Stimulated activated CD4-positive, alpha-beta T cell treated with anti-CD3 and anti-CD28 coated beads, TNF-alpha, amount 100 ng/mL, for 4 hours (primary cell): ENCODE measurements at places on chromosomes 13 and 19.

DNA sequence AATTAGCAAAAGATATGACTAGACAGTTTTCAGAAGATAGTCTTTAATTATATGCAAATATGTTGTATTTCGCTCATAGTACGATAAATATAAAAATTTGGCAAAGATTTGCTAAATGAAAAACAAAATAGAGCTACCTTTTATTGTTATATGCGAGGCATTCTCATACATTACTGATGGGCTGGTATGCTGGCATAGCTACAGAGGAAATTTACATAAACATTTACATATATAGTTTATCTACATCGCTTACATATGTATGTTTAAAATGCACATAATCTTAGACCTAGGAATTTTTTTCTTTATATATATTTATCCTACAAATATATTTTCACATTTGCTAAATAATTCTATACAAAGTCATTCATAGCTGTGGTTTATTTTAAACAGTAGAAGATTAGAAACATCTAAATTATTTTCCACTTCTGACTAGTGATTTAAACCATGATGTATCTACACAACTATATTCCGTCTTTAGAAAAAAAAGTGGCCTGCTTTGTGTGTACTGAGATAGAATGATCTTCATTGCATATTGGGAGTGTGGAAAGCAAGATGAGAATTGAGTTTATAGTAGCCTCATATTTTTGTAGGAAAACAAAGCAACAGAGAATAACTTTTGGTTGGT is 1345.0 kb upstream of the SLC10A2 start:
- DNase-seq, result no peak

GRCh38 chr19:6736169-6736916 is 1.0 kb downstream of the GPR108 start:
- peak; percentile 50 for DNase-seq

DNA sequence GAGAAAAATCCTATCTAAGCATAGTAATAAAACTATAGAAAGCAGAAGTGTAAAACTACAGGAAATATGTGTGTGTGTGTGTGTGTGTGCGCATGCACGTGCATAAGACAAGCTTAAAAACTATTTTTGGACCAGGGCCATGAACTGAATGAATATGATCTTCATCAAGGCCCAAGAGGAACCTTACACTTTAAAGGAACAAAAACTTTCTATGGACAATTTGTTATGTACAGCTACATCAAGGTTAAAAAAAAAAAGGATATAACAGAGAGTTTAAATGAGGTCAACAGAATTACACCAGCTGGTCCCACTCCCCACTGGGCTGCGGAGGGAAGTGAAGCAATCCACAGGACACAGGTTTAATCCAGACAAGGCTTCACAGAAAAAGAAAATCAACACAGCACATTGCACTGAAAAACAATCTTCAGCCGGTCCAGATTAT is 151.1 kb downstream of the LHFPL6 start:
- no peak for DNase-seq

DNA sequence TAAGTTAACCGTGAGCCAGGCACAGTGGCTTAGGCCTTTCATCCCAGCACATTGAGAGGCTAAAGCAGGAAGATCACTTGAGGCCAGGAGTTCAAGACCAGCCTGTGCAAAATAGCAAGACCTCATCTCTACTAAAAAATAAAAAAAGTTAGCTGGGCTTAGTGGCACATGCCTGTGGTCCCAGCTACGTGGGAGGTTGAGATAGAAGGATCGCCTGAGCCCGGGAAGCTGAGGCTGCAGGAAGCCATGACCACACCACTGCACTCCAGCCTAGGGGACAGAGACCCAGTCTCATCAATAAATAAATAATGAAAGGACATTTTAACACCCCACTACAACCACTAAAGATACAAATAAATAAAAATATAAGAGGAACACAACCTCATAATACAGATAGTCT is 21.6 kb downstream of the LSM14A start:
- no peak for DNase-seq

GRCh38 chr13:112990783-112991182 is 21.8 kb downstream of the MCF2L start:
- DNase-seq, result no peak
